Activated CD8-positive, alpha-beta memory T cell treated with anti-CD3 and anti-CD28 coated beads for 1 hour (primary cell): ENCODE measurements at places on chromosomes 4 and X.

DNA sequence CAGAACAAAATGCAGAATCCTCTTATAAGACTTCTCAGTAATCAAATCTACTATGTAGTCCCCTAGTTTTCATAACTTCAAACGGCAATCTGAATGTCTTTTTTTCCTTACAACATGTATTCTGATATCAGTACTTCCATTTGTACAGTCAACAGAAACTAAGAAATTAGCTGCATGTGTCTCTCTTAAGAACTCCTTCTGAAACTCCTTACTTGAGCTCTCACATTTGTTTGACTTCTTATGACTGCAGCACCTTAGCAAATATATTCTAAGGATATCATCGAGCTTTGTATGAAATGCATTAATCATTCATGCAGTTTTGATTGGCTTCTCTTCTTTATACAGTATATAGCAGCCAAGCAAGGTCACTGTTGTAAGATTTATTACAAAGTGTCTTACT lies 77.0 kb downstream of the TMEM47 start:
- no peak for DNase-seq

DNA sequence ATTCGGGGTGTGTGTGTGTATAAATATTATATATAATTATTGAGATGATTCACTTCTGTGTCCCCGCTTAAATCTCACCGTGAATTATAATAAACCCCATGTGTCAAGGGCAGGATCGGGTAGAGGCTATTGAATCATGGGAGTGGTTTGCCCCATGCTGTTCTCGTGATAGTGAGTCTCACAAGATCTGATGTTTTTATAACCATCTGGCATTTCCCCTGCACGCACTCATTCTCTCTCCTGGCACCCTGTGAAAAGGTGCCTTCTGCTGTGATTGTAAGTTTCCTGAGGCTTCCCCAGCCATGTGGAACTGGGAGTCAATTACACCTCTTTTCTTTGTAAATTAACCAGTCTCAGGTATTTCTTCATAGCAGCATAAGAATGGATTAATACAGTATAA lies 851.4 kb upstream of the AGA start:
- DNase-seq, result no peak

DNA sequence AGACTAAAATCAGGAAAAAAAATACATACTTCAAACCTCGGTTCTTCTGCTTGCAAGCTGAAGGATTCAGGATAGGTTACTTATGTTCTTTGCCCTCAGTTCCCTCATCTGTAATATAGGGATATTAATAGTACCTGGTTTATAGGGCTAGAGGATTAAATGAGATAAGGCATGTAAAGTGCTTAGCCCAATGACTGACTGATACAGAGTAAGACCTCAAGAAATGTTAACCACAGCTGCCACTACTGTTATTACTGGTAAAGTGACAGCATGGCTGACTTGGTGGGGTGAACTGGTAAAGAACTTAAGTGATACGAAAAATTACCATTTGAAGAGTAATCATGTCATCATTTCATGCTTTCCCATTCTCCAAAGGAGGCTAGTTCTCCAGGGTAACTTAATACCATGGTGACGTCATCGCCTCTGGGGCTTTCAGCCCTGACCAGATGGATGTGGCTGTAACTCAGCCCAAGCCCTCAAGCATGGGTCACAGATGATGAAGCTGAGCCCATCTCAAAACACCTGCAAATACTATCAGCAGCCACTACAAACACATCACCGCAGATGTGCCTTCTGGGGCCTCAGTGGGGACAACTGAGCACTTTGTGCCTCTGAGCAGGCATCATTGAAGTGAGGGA lies 44.5 kb upstream of the SCML1 start:
- no peak for DNase-seq

DNA sequence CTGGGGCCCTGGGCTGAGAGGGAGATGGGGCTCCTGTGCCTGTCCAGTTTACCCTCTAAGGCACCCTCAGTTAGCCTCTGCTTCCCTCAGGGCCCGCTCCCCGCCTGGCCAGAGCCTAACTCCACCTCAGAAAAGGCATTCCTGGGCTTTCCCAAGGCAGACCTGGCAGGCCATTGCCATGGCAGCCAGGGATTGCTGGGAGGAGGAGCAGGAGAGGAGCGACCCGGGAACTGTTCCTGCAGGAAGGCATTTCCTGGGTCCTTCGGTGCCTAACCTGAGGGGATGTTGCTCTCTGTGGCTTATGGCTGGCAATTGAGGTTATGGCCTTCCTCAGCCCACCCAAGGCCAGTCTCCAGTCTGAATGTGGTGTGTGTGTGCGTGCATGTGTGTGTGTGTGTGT lies 131.3 kb downstream of the PJA1 start:
- DNase-seq, result no peak

- no peak for DNase-seq
Measured at GRCh38 chr4:125091-125771, 930 bp downstream of the ZNF718 start.

DNA sequence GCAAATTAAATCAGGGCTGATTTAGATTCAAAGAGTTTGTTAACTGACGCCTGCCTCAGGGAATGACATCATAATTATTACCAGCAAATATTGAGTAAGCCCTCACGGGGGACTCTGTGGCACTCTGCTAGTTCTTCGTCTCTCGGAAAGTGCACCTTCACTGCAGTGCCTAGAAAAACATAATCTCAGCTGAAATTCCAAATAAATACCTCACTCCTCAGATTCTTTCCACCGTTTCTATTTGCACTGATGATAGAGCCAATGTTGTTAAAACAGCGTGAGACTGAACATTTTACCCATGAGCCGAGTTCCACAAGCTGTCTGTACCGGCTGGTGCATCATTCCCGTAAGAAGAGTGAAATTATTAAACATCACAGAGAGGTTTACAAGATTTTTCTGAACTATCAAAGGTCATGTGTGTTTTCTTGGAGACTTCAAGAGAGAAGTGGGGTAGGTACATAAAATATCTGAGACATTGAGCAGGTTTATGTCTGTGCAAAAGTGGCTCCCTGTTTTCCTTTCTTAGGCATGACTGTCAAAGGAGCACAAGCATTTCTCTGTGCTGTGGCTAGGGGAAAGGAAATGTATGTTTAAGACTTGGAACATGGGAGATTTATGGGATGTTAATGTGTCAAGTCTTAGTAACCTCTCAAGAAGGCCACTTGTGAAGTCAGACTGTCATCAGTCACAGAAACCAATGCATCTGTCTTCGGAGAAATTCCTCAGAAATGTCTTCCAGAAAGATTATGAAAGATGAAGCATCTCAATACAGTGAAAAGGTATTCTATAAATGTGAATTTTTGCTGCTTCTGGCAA lies 119.6 kb downstream of the CBLL2 start:
- DNase-seq, result no peak

DNA sequence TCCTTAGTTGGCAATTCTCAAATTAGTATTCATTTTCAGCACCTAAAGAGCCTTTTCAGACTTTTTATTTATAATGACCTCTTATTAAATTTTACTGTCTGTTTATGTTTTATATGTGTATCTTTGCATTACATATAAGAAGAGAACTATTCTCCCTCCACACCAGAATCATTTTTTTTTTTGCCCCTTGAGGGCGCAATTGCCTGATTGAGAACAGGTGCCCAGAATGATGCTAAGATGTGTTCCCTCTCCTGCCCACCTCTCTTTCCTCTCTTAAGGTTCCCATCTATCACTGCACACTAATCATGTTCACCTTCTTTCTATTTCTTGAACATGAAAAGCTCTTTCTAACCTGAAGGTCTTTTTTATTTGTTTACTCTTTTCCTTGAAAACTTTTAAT lies 44.2 kb upstream of the ADAM29 start:
- DNase-seq, result no peak

- DNase-seq, result no peak
Measured at GRCh38 chrX:13652287-13652793, 601 bp upstream of the TCEANC start.

DNA sequence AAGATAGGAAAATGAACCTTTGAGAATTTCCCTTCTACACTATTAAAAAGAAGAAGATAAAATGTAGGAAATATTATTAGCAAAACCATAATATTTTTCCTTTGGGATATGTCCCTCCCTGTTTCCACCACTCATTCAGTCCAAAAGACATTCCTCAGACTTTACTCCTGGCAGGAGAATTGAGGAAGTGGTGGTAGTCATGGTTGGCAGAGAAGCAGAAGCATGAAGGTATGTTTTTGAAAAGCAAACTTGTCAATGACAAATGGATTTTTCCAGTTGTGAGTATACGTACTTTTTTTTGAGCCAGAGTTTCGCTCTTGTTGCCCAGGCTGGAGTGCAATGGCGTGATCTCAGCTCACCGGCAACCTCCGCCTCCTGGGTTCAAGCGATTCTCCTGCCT lies 13.7 kb downstream of the STAG2 start:
- DNase-seq, result no peak

GRCh38 chrX:138229718-138230117 lies 481.8 kb downstream of the FGF13 start:
- DNase-seq, result no peak

DNA sequence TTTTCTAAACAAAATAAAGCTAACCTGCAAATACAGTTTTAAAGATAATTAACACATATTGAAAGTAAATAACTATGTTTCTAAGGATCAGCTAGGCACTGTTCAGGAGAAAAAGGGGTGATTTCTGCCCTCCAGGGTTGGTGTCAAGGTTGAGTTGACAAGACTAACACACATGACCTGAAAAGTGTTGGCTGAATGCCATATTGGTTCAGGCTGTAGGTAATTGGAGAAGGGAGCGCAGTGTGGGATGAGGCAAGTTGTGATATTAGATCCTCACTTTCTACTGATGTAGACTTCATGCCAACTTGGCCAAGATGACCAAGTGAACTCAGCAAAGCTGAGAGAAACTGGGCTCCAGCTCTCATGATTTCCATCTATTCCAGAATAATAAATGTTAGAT lies 42.2 kb downstream of the PPM1K start:
- no peak for DNase-seq

- no peak for DNase-seq
Measured at GRCh38 chr4:59565836-59566235, 1634.3 kb upstream of the ADGRL3 start.

GRCh38 chr4:66160606-66161005 lies 490.3 kb upstream of the EPHA5 start:
- no peak for DNase-seq

- DNase-seq, result no peak
Measured at GRCh38 chrX:153573984-153574383, 25.0 kb downstream of the CCNQ start.

GRCh38 chr4:122632396-122633143 lies 11.7 kb upstream of the IL21 start:
- DNase-seq, result no peak

GRCh38 chrX:129953881-129954280 lies 28.6 kb upstream of the BCORL1 start:
- no peak for DNase-seq

- DNase-seq, result no peak
Measured at GRCh38 chr4:153383131-153383530, 38.6 kb downstream of the MND1 start.

DNA sequence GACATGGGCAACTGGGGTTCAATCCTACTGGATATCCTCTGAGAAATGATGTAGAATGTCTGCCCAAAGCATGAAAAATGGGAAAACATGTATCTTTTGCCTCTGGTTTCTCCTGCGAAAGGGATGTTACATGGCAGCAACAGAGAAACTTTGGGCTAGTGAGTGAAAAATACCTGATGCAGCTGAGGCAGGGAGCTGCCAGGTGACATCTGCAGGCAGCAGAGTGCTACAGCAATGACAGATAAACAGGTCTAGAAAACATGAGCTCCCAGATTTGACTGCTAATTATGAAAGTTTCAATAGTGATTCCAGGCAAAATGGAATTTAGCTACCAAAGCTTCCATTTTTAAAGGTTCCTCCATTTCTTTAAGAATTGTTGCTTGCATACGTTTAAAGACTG lies 4.8 kb upstream of the CXCL1 start:
- DNase-seq, result no peak

DNA sequence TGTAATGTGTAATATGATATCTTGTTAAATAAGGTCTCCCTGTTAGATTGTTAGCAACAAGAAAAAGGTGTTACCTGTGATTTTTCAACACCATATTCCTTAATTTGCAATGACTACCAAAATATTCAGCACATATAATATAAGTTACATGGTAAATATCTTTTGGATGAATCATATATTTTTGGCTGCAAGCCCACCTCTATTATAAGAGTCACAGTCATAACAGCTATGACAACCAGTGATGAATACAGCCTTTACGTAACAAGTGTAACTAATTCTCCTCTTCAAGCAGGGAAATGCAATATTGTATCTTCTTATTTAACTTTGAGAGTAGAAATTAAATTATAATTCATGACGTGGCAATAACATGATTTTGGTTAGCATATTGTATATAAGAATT lies 187.0 kb downstream of the NLGN4X start:
- no peak for DNase-seq

GRCh38 chr4:173448103-173448502 lies 49.2 kb upstream of the SCRG1 start:
- DNase-seq, result no peak

DNA sequence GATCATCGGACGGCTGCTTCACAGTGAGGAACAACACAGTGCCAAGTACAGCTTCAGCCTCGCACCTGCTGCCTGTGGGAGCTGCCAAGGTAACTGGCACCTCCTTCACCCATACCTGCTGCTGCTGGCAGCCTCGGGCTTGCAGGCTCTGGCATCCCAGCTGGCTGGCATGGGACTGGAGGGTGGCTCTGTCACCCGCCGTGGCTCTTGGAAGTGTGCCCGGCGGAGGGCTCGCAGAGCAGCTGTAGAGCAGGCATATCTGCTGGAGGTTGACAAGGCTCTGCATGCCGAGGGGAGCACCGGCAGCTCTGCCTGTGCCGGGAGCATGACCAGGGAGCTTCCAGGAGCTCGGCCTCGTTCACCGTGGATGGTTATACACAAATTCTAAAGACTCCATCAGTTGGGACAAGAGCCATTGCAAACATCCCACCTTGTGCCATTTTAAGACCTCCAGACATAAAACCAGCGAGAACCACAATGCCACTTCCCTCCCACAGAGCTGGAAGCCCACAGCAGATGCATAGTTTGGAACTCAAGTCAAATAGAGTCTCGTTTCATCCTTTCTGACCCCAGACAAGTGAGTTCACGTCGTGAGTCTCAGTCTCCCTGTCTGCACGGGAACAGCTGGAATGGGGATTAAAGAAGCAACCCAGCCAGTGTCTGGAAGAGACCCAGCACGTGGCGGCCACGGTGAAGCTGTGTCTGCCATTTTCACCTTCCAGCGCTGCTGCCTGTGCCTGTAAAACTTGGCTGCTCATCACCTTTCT lies 84.3 kb upstream of the PSAPL1 start:
- no peak for DNase-seq

- no peak for DNase-seq
Measured at GRCh38 chr4:150005537-150005936, 72.7 kb upstream of the DCLK2 start.

DNA sequence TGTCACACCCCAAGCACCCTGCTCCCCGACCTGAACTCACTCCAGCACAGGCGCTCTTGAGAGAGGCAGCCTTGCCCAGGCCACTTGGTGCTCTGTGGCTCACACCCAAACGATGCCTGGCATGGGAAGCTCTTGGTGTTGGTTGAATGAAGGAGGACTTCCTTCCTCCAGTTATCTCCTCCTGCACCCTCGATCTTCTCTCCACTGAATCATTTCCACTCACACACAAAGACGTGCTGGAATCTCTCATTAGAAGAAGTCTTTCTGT lies 90.5 kb upstream of the TRIM2 start:
- DNase-seq, result no peak

- DNase-seq, result no peak
Measured at GRCh38 chr4:138341739-138342415, 99.7 kb upstream of the SLC7A11 start.

GRCh38 chrX:39602195-39602594 lies 495.6 kb downstream of the BCOR start:
- DNase-seq, result no peak
